ENCODE measurements at places on chromosomes 1 and 21.

GRCh38 chr1:60895252-60895651 lies 187.1 kb upstream of the NFIA start:
- DNase-seq = no peak

GRCh38 chr1:55650444-55650843 lies 435.3 kb upstream of the USP24 start:
- DNase-seq = no peak

- no peak for DNase-seq
Observed at GRCh38 chr1:68113966-68114365, 63.5 kb upstream of the DIRAS3 start.

DNA sequence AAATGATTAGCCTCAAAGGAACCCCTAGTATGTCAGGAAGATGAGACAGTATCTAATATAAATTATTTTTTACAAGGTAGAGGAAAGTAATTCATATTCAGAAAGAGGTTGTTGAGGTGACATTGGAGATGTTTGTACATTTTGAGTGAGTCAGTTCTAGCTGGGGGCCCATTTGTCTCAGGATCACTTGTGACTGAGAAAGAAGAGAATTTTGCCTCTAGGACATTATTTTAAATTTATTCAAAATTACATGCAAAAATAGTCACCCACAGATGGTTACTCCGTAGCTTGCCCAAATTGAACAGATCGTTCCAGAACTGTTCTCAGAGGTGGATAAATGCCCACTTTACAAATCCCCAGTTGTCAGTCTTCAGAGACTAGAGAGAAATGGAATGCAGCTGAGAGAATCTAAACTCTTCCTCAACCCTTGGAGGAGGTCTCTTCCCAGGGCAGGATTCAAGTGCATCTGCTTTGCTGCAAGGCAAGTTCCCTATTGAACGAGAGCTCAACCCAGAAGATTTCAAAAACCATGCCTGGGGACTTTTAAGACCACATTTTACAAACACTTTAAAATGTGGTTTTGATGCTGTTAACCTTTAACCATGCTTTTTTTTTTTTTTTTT lies 987.8 kb upstream of the ADAMTS5 start:
- no peak for DNase-seq

DNA sequence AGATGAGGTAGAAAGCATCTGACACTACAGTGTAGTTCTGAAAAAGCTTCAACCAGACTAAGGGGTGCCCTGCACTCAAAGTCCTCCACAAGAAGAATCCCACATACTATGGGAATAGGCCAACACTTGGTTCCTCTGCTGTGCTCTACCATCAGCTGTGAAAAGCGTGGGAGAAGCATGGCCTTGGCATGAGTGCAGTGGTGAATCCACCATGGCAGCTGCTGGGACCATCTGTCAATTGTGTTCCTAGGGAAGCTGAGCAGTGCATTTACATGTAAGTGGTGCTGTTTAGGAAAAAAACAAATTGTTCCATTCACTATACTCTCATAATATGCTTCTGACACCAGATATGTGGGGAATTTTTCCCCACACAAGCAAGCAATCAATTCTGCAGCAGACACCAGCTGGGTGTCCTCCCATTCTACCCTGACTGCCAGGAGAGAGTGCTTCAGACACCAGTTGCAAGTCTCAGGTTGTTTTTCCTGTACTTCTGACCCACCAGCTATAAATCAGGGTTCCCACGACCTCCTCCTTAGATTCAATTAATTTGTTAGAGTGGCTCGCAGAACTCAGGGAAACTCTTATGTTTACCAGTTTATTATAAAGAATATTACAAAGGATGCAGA lies 230.8 kb upstream of the CHRM3 start:
- no peak for DNase-seq

- DNase-seq = peak; percentile 55
Observed at GRCh38 chr1:63703701-63704107, 70.1 kb upstream of the ROR1 start.

DNA sequence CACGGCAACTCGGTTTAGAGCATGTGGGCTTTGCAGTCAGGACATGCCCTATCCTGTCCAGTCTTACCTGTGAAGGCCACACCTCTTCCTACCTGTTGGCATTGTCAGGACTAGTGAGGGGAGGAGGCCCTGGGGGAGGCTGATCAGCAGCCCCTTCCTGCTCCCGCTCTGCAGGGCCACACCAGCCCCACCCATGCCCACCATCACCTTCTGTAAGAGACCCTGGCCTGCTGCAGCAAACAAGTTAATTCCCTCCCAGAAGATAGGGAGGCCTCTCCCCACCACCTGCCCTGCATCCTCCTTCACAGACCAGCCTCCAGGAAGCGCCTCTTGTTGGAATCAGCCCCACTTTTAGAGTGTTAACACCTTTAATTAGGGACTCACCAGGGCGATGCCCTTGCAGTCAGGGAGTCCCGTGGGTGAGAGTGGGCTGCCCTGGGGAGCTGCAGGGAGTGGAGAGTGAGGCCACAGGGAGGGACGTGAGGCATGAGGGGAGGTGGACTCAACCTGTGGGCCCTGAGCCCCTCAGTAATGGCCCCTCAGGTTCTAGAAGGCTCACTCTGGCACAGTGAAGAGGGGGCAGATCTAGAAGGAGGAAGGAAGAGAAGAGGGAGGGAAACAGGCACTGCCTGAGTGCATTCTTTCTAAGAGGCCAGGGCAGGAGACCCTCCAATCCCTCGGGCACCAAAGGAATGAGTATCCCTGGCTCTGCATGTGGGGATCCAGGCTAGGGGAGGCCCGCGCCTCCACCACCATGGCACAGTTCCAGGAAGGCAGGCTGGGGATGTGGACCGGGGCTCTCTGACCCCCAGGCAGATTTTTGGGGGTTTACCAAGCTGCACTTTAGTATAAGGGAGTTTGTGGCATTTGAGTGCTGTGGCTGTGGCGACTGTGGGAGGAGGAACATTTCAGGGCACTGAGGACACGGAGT lies 8.2 kb downstream of the UMODL1 start:
- DNase-seq = no peak

- no peak for DNase-seq
Observed at GRCh38 chr1:150574260-150575071, 4.9 kb downstream of the MCL1 start.

- no peak for DNase-seq
Observed at GRCh38 chr1:173527151-173527826, 50.2 kb downstream of the PRDX6 start.

DNA sequence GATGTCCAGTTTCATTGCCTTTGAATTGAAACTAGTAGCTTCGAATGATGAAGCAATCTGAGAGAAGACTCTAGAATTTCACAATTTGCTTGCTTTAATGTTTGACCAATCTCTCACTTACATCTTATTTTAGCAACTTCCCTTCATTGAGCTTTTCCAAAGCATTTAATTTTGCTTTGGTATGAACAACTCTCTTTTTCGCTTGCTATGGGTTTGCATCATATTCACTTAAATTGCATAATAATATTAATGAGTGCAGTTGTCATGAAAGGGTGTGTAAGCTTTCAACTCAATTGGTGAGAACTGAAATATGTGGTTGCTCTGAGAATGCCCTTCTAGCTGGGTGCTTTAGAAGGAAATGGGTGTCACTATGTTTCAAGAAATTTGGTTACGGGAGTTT lies 309.2 kb downstream of the HLX start:
- no peak for DNase-seq

Measured in NCI-H2081 (cell line).